ENCODE measurements at places on chromosomes 16 and 17.
A peak's percentile ranks its signal among the peaks of the same experiment; 100 is the strongest.

DNA sequence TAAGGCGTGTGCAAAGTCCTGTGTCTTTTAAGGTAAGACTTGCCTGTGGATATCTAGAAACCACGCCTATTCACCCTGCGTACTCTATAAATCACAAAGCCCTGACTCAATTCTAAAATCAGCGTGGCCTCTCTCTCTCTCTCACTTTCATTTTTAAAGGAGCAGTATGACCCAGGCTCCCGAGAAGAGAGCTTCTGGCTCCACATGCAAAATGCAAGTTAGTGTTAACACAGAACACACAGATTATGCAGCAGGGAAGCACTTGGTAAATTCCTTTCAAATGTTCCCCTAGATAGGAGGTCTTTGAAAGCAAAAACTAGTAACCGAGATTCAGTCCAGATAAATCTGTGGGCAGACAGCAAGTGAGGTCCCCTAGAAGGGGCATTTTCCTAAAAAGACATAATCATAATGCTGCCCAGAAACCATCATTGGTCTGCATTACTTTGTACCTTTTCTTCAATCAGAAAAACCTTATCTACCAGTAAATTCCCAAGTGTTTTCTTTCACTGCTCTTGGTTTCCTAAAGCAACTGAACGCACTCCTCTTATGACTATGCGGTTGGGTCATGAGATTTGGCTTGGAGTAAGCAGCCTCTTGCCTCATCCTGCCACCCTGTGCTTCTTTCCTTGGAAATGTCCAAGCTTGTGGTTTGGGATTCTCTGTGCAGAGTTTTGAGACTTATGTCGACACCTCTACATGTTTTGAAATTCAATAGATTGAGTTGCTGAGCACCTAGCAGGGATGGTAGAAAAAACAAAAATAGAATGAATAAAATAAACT is 31.7 kb upstream of the KCNJ2 start:
- no peak overlapping the region for H3K4me3 ChIP-seq
- no peaks in the 10 kb centered on the region for H3K36me3 ChIP-seq
- H3K27ac ChIP-seq: peak overlapping the region; percentile 76
- peak; percentile 97 for DNase-seq

DNA sequence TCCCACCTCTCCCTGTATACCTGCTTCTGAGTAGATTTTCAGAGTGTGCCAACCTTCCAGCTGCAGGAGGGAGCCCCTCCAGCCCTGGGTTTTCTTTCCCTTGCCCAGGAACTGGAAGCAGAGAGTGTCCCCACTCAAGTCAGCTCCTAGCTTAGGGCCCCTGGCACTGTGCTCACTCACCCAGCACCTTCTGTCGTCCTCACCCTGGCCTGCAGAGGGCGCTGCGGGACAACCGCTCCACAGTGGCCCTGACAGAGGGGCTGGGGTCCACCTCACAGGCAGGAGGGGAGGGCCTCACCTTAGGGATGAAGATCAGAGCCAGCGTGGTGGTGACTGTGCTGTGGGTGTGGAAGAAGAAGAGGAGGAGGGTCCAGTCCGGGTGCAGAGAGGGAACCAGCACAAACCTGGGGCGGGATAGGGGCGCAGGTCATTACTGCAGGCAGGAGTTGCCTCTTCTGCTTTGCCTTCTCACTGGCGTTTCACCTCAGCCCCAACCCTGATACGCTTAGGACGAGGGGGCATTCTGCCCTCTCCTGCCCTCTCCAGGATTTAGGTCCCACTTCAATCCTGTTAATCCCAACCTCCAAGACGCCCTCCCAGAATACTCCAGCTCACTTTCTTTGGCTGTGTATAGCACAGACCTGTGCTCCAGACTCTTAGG is 10.0 kb downstream of the GPR179 start:
- peak; percentile 18 for DNase-seq
- H3K36me3 ChIP-seq: no peaks in the 10 kb centered on the region
- peaks cover 85% of the 10 kb centered on the region for H3K27me3 ChIP-seq
- H3K4me1 ChIP-seq: peaks cover 2% of the 10 kb centered on the region

- peaks cover 88% of the 10 kb centered on the region for H3K27me3 ChIP-seq
- no peaks in the 10 kb centered on the region for H3K4me1 ChIP-seq
- no peak overlapping the region for H3K27ac ChIP-seq
- no peak overlapping the region for H3K4me3 ChIP-seq
- no peak for DNase-seq
Observed at GRCh38 chr17:79212149-79213087, 137.8 kb downstream of the ENGASE start.

- H3K4me3 ChIP-seq: no peak overlapping the region
- peaks cover 5% of the 10 kb centered on the region for H3K4me1 ChIP-seq
- peaks cover 9% of the 10 kb centered on the region for H3K27me3 ChIP-seq
- no peak for DNase-seq
Observed at GRCh38 chr17:68302066-68302564, 10.8 kb downstream of the ARSG start.

- H3K36me3 ChIP-seq: peaks cover 9% of the 10 kb centered on the region
- peak overlapping the region; percentile 55 for H3K27ac ChIP-seq
- DNase-seq: peak; percentile 74
- no peaks in the 10 kb centered on the region for H3K27me3 ChIP-seq
Observed at GRCh38 chr17:39979893-39980350, 685 bp upstream of the PSMD3 start.

- no peak overlapping the region for H3K27ac ChIP-seq
- no peak overlapping the region for H3K4me3 ChIP-seq
- H3K4me1 ChIP-seq: peaks cover 21% of the 10 kb centered on the region
- DNase-seq: peak; percentile 69
- H3K27me3 ChIP-seq: no peaks in the 10 kb centered on the region
Observed at GRCh38 chr17:82551779-82552457, 32.4 kb downstream of the FOXK2 start.

DNA sequence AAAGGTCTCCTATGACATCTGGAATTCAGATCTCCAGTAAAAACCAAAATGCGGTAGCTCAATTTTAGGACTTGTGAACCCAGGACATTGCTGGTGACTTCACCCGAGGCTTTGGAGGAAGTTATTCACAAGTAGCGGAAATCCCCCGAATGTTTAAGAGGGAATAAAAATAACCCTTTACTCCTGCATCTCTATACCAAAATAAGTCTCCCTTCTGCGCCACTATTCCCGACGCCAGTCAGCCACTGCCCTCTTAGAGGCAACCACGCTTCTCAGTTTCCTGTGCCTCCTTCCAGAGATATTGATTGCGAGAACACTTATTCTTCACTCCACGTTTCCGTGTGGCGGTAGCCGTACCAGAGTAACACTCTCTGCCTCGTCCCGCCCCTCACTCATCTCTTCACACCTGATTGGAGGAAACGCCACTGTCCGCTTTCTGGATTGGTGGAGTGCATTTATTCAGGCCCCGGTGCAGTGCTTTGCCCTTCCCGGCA is 27.4 kb downstream of the EMP2 start:
- no peaks in the 10 kb centered on the region for H3K4me1 ChIP-seq
- no peak for DNase-seq
- no peaks in the 10 kb centered on the region for H3K27me3 ChIP-seq
- no peak overlapping the region for H3K4me3 ChIP-seq
- no peaks in the 10 kb centered on the region for H3K36me3 ChIP-seq

DNA sequence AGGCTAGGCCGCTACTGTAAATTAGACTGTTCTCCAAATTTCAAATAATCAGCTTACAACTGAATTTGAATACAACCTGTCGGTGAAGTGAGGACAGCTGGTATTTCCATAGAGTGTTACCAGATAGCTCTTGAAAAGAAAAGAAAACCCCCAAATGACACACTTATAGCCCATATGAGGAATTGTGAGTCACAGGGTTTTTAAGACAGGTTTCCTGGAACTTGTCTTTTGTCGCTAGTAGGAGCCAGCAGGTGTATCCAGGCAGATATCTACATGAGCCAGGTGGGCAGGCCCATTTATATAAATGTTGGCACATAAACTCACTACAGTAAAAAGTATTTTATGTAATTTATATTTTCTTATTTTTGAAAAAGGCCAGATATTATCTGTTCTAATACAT is 24.0 kb downstream of the TNRC6A start:
- peaks cover 6% of the 10 kb centered on the region for H3K4me1 ChIP-seq
- no peak for DNase-seq
- no peaks in the 10 kb centered on the region for H3K27me3 ChIP-seq
- H3K4me3 ChIP-seq: no peak overlapping the region

DNA sequence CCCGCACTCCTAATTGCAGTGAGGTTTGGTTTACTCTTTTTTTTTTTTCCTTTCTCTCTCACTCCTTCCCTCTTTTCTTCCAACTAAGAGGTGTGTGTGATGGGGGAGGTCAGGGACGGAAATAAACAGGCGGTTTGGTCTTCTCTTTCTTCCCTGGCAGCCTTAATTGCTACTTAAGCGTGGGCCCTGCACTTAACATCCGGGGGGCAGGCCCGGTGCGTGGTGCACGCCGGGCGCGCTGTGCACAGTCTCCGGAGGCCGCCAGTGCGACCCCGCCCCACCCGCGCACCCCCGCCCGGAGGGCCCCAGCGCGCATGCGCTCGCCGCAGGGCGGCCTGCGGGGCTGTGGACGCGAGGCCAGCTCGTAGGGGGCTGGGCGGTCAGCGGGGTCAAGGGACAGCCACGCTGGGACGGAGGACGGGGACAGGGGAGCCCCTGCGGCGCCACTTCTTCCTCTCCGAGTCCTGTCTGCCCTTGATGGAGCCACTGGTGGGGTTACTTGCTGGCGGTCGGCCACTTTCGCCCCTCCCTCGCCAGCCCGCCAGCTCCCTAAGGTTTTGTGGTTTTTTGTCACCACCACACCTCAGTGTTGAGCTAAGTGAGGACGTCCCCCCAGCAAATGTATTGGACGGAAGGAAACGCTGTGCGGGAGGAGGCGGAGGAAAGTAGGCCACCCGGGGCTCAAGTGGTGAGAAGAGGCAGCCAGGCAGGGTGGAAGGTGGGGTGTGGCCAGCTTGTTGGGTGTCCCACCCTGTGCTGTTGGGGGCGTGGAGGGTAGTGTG is 120.9 kb downstream of the MRM1 start:
- peaks cover 65% of the 10 kb centered on the region for H3K27me3 ChIP-seq
- peak; percentile 44 for DNase-seq
- H3K4me3 ChIP-seq: peak overlapping the region; percentile 64
- no peaks in the 10 kb centered on the region for H3K36me3 ChIP-seq

DNA sequence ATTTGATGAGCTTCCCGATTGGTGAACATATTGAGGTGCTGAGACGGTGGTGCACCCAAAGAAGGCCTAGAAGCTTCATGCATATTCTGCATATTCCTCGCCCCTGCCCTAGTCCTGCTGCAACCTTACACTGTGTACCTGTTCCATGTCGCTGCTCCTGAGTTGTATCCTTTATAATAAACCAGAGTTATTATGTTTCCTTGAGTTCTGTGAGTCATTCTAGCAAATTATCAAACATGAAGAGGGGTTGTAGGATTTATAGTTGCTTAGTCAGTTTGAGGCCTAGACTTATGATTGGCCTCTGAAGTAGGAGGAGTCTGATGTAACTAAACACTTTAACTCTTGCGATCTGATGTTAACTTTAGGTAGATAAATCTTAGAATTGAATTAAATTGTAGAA is 436.8 kb downstream of the CA10 start:
- no peaks in the 10 kb centered on the region for H3K27me3 ChIP-seq
- no peaks in the 10 kb centered on the region for H3K36me3 ChIP-seq
- H3K4me3 ChIP-seq: no peak overlapping the region
- no peak for DNase-seq

- no peak overlapping the region for H3K27ac ChIP-seq
- H3K27me3 ChIP-seq: peaks cover 28% of the 10 kb centered on the region
- peaks cover 3% of the 10 kb centered on the region for H3K36me3 ChIP-seq
Observed at GRCh38 chr17:6092182-6092902, 22.2 kb downstream of the WSCD1 start.

- H3K4me1 ChIP-seq: no peaks in the 10 kb centered on the region
- no peak overlapping the region for H3K27ac ChIP-seq
- H3K27me3 ChIP-seq: peaks cover 52% of the 10 kb centered on the region
- H3K36me3 ChIP-seq: no peaks in the 10 kb centered on the region
- no peak for DNase-seq
Observed at GRCh38 chr16:57349212-57350031, 9.2 kb upstream of the CCL22 start.

- H3K36me3 ChIP-seq: no peaks in the 10 kb centered on the region
- no peak for DNase-seq
- peaks cover 11% of the 10 kb centered on the region for H3K4me1 ChIP-seq
Observed at GRCh38 chr17:40419559-40420331, 2.0 kb upstream of the TOP2A start.
